ENCODE measurements at places on chromosomes 12 and 14.
A peak's percentile ranks its signal among the peaks of the same experiment; 100 is the strongest.

DNA sequence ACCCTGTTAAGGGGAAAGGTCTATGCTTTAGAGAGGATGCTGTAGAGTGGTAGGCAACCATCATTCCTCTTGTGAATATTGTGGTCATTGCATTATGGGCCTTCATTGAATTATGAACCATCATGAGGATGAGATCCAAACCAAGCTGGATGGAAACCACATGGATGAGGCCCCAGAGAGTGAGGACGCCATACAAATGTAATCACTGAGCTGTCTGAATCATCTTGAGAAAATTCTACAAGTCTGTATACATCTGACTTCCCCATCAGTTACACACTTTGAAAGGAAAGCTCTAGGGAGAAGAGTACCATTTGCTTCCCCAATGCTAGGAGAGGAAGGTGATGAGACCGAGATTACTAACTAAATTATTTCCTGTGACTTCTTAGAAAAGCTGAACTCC, 172.9 kb downstream of the CACNA1C start:
- DNase-seq = no peak

DNA sequence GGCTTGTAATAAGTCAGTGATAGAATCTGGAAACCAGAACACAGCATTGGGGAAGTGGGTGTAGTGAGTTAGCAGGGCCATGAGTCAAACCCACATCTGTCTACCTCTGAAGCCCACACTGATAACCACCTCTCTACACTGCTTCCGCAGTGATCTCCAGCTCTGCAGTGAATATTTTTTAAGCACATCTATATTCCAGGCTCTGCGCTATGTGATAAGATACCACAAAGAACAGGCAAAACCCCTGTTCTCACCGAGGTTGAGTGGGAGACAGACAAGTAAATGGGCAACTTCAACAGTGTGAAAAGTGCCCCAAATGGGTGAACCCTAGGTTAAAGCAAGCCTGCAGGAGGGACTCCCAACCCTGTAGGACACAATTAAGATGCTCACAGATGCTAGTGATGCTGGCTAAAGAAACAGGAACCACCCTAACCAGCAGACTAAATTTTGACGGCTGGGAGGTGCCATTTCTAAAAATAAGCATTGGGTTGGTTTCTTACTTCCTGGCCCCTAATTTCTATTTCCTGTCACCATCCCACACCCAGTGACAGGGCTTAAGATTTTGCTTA, 375.0 kb downstream of the DPF3 start:
- DNase-seq = peak; percentile 66

- DNase-seq = no peak
These were observed 3.5 kb upstream of the NID2 start for GRCh38 chr14:52072266-52072780.

- DNase-seq = no peak
These were observed 5.9 kb downstream of the FGF6 start for GRCh38 chr12:4439736-4440135.

GRCh38 chr14:101705733-101706508, 55.6 kb upstream of the PPP2R5C start:
- DNase-seq = peak; percentile 81

- DNase-seq = no peak
These were observed 33.2 kb upstream of the KIF21A start for GRCh38 chr12:39476121-39476520.
